Stimulated activated naive CD4-positive, alpha-beta T cell treated with Interleukin-2 at 50 U/mL for 16 hours (primary cell): ENCODE measurements at places on chromosomes 3 and 15.
A peak's percentile ranks its signal among the peaks of the same experiment; 100 is the strongest.

DNA sequence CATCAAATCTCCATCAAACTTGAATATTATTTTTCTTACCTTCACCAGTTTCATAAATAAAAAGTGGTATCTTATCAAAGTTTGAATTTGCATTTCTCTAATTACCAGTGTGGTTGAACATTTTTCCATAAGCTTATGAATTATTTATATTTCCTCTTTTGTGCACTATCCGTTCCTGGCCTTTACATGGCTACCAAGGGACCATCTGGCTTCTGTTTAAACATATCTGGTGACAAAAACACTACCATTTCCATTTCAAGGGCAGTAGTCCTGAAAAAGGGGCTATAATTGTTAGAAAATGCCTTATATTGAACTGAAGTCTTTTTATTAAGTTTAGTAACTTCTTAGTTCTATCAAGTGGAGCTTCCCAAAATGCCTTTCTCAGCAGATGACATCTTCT is 44.3 kb upstream of the TM4SF4 start:
- DNase-seq, result no peak

DNA sequence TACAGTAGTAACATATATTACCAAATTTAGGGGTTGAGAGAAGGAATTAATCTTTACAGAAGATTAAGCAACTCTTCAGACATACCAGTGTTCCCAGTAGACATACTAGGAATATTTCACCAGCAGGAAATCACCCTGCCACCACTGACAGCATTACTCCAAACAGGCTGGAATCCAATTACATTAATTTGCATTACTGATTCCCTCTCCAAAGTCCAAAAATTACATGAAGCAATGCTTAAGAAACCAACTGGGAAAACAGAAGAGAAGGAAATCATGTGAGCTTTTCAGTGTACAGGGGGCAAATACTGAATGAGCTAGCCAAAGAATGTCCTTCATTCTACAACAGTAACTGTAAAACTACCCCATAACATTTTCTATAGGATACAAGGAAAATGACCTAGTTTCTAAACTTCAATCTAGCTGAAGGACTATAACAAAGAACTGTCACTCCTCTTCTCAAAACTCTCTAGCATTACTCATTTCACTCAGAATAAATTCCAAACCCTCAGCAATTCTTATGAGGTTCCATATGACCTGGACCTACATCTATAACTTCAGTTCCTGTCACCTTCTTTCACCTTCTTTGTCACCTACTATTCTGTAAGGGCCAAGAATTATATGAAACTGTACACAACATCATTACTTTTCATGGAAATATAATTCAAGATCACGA is 72.7 kb downstream of the INO80 start:
- DNase-seq, result no peak

DNA sequence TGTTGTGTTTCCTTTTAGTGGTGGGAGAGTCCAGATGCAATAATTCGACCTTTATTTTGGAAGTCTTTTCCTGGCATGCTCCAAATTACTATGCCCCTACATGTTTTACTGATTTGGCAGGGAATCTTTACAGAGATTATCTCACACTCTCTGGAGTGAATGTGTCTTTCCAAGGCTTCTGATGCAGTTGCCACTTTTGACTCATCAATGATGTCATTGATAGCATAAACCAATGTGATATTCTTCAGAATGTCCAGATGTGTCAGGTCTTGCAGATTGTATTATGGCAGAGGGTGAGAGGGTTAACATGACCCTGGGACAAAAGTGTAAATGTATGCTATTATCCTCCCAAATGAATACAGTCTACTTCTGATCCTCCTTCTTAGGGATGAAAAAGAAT is 9.7 kb downstream of the RTP4 start:
- DNase-seq, result no peak

- DNase-seq, result no peak
Measured at GRCh38 chr15:65423976-65424679, 1.4 kb upstream of the IGDCC4 start.

- no peak for DNase-seq
Measured at GRCh38 chr15:92095693-92096092, 242.2 kb downstream of the SLCO3A1 start.

DNA sequence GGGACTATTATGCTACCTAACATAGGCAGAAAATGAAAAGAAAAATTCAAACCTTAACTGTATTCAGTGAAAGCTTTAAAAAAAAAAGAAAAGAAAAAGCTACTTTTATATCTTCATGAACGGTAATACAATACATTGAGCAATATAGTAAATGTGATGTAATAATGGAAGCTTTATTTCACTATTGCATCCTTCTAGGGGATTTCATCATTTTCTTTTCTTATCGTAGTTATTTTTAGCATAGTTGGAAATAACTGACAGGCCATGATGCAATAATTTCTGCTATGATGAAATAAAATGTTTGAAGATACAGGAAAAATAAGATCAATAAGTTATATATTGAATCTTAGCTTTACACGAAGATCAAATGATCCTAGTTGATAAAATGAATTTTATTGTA is 40.3 kb upstream of the ZCWPW2 start:
- no peak for DNase-seq

DNA sequence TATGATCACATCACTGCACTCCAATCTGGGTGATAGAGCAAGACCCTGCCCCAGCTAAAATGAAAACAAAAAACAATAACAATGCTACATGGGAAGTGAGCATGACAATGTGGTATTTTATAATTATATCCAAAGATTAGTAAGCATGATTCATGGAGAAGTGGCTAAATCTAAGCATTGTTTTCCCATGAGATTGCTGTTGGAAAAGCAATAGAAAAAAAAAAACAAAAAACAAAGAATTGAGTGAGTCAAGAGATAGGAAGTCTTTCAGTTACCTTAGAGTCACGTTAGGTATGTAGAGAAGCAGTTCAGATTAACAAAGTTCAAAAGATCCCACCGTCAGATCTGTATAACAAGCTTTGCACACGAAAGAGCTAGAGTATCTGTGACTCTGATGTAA is 210.3 kb upstream of the CNTN6 start:
- no peak for DNase-seq

GRCh38 chr15:87761736-87762509 is 494.6 kb downstream of the NTRK3 start:
- DNase-seq, result no peak

DNA sequence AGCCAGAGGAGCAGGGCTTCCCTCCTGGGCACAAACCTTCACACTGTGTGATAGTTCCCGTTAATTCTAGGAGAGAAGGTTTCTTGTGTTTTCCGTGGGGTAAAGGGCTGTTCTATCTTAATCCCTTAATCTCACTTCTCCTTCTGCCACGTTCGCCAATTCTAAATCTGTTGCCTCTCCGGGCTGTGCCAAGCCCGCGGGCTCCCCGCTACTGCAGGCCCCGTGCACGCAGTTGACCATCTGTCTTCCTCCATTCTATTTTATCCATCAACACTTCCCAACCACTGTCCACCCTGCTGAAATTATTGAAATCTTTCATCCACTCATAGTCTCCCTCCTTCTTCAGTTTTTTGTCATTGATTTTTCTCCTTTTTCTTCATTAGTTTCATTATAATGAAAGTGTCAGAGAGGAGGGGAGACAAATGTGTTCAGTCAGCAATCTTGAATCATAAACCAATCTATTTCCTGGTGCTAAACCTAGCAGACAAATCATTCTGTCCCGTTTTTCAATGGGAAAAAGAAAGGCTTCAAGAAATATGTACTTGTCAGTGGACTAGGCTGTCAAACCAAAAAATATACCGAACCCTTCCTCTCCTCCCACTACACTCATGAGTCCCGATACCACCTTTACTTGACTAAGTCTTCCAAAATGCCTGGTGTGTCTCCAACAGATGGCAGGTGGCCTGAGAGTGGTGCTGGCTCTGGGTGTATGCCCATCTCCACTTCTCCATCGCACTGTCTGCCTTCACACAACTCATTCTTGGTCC is 39.6 kb downstream of the SLCO2A1 start:
- DNase-seq, result no peak

DNA sequence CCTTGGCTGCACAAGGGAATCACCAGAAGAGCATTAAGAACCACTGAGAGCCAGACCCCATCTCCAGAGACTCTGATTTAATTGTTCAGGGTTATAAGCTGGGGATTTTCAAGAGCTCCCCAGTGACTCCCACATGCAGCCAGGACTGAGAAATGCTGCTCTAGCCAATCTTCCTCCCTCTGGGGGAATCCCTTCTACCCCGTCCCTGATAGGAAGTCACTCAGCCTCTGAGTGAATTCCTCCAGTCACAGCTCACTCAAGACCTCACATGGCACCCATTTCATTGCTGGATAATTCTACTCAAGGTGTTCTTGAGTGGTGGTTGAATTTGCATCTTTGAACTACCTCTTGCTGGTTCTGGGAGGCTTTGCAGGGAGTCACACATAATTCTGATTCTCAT is 10.7 kb downstream of the CCR3 start:
- no peak for DNase-seq

DNA sequence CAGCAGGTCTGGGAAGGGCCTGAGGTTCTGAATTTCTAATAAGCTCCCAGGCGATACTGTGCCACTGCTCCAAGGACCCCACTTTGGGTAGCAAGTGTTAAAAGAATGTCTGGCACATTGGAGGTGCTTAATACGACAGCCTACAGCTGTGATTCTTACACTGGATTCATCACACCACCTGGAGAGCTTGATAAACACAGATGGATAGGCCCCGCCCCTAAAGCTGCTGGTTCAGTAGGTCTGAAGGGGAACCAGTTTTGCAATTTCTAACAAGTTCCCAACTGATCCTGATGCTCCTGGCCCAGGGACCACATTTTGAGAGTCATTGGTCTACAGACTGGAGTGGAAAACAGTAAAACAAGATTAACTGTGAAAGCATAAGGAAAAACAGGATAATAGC is 124.8 kb upstream of the ST8SIA2 start:
- no peak for DNase-seq

- DNase-seq, result no peak
Measured at GRCh38 chr15:40949756-40950207, 3.5 kb upstream of the CHAC1 start.

DNA sequence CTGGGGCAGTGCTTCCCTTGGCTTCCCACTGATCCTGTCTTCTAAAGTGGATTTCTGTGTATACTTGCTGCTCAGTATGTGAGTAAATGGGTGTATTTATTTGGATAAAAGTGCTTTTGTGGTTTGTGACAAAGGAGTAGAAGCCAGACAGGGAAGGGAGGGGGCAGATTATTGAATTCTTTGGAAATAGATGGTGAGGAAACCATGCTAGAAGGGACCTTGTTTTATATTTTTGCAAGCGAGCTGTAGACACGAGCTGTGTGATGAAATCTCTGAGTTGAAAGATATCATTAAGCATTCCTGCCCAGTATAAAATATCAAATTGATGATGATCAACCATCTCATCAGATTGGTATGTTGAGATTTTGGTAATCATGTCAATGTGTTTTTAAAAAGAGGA is 68.9 kb downstream of the DUT start:
- no peak for DNase-seq

DNA sequence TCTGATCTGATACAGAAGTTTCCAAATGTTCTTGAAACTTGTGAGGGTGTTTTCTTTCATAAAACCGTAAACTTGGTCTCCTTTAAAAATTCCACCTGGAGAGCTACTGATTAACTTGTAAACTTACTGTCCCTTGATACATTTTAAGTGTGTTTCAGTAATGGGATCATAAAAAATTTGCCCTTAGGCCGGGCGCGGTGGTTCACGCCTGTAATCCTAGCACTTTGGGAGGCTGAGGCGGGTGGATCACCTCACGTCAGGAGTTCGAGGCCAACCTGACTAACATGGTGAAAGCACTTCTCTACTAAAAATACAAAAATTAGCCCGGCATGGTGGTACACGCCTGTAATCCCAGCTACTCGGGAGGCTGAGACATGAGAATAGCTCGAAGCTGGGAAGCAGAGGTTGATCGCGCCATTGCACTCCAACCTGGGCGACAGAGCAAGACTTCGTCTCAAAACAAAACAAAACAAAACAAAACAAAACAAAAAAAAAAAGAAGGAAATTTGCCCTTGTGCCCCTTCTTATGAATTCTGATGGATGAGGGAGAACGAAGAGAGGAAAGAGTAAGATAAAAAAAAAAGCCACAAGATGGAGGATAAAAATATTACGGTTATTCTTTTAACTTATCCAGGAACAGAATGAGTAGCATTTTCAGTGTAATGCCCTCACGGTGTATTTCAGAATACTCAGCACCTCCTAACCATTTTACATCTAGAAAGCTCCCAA is 32.1 kb upstream of the AP4E1 start:
- no peak for DNase-seq

DNA sequence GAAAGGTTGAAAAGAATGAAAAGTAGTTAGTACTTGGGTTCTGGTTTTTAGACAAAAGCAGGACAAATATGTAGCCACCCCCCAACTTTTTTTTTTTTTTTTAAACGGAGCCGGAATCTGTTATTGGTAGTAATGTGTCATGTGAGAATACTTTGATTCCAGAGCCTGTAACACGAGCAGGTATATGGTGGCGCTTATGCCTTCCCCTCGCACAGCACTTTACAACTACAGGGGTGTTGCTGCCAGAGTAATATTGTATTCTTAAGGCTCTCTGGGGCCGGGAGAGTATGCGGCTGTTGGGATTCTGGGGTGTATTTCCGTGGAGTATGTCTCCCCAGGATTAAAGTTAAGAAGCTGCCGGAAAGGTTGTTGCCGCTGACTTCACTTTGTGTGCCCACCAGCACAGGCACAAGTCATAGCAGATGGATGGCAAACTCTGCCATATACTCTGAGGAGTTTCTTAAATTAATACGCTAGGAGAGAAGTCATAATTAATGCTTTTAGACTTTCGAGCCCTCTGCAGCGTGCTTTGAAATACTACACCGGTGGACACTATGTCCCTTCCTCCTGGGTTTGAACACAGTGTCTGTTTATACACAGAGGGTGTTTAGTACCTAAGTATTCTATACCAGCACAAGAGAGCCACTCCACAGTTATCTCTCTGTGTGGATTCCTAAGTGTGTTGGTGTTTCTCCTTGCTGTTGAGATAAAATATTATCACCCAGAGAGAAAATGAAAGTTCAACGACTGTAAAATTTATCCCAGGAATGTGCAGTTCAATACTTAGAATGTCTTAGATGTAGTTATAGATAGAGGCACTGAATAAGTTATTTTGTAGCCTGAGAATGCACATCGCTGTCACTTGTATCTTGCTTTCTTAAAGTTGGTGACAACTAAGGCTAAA is 1.4 kb downstream of the MBNL1 start:
- peak; percentile 25 for DNase-seq

DNA sequence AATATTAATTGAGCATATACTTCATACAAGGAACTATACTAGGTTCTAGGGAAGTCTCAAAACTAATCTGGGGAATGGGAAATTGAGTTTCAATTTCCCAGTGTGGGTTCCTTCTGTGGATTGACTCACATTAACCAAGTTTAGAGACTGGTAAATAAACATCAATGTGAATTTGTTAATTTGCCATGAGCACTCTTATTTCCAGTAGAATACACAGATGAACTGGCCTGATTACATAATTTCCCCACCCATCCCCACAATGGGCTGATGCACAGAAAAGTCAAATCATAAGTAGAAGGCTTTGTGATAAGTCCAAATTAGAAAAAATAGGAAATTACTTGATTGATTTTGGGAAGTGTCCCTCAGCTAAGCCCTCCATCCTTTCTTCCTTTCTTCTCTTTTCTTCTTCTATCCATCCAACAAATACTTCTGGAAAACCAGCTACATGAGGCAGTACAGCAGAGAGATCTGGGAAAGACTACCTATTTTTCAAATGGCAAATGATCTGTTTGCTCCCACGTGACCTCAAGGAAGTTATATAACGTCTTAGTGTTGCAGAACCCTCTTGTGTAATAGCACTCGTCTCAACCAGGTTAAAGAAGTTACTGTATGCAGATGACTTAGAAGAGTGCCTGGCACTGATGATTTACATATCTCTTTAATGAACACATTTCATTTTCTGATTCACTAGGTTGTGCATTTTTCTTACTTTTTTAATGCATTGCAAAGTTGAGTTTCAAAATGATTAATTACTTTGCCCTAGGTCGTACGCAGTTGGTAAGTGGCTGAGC is 312.3 kb downstream of the SV2B start:
- DNase-seq, result no peak
